Activated T-helper 17 cell treated with anti-CD3 and anti-CD28 coated beads, Interleukin-2, amount 50 U/mL, for 72 hours (primary cell): ENCODE measurements at places on chromosomes 11 and 22. TPM values are rescaled to one million over a fixed set of nuclear protein-coding genes. Genes with fewer than 3 reads are reported as not detected.

The CDC45 gene
- total RNA-seq: 99.9 TPM

The SPTY2D1 gene
- 33.8 TPM for total RNA-seq

The MIF gene
- total RNA-seq: 1,250 TPM

DNA sequence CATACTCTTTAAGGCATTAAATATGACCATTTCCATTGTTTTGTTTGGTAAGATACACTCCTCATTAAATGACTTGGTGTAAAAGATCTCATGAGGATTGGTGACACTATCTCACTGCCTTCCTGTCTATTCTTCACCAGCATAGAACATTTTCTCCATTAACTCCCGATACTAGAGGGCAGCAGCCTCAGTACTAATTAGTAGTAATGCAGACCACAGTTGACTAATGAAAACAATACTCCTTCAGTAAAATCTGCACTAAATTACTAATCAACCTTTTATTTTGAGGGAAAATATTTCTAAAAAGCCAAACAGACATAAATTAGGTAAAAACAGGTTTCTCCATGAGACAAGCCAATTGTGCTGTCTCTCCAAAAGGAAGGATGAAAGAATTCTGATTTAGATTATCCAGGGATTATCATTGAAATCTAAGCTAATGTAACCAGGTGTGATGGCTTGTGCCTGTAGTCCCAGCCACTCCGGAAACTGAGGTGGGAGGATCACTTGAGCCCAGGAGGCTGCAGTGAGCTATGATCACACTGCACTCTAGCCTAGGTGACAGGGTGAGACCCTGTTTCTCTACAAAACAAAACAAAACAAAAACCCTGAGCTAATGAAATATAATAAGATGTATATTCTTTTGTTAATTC is 9.4 kb downstream of the PGM2L1 start:
- ATAC-seq: peak; percentile 88

DNA sequence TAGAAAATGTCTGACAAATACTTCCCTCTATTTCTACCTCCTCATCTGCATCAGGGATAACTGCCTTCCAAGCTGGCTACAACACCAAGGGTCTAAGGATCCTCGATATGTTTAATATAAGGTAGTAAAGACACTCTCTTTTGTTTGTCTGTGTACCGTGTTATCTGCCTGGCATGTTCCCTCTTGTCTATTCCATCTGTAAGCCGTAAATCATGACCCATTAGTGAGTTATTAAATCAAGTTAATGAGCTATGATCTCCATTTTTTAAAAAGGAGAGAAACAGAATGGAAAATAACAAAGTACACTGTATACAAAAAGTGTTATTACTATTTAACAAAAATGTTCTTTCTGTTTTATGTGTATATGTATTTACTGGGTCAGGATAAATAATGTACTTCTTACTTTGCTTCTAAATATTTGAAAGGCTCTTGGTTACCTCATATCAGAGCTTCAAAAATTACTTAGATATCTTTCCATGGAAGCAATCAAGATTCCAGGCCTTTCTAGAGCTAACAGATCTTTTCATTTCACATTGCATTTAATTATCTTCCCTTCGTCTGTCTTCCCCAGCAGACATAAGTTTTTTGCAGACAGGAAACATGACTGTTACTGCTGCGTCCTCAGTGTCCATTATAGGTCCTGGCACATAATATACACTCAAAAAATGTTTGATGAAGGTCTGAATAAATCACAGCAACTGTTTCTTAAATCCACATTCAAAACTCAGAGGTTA is 342.6 kb upstream of the CCDC90B start:
- ATAC-seq: no peak

- peak; percentile 25 for ATAC-seq
These were observed 4.5 kb upstream of the BCL9L start for GRCh38 chr11:118930094-118930712.

DNA sequence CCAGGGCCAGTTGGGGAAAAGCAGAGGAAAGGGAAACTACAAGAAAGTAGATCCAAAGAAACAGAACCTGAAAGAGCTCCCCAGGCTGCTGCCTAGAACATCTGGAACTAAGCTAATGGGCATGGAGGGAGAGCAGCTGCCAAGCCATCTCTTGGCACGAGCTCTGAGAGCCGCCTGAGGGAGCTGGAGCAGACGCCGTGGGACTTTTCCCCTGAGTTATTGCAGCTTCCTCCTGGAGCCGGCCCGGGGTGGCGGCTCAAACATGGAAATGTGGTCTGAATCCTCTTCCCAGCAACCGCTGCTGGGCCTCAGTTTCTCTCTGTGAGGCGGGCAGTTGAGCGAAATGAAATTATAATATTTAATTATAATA is 41.8 kb downstream of the LIF start:
- no peak for ATAC-seq
